ENCODE measurements at places on chromosomes 5 and 9. TPM values are rescaled to one million over a fixed set of nuclear protein-coding genes. Genes with fewer than 3 reads are reported as not detected.

CER1 gene
- not detected for polyA plus RNA-seq

PCDHB10 gene
- 8.7 TPM for polyA plus RNA-seq

LCN15 gene
- polyA plus RNA-seq: not detected

AMBP gene
- not detected for polyA plus RNA-seq

GRHPR gene
- 128 TPM for polyA plus RNA-seq

RNF180 gene
- polyA plus RNA-seq: 6.0 TPM

SLC1A1 gene
- polyA plus RNA-seq: 30.8 TPM

ANKRD34B gene
- polyA plus RNA-seq: 0.08 TPM

SLC36A2 gene
- polyA plus RNA-seq: not detected

TNFSF15 gene
- not detected for polyA plus RNA-seq

IL17B gene
- not detected for polyA plus RNA-seq

Data from neural cell (in vitro differentiated cells).